Amniotic stem cell (primary cell): ENCODE measurements at places on chromosomes 5 and 9.

GRCh38 chr5:90642706-90643229, 84.2 kb downstream of the ADGRV1 start:
- no peak for DNase-seq

DNA sequence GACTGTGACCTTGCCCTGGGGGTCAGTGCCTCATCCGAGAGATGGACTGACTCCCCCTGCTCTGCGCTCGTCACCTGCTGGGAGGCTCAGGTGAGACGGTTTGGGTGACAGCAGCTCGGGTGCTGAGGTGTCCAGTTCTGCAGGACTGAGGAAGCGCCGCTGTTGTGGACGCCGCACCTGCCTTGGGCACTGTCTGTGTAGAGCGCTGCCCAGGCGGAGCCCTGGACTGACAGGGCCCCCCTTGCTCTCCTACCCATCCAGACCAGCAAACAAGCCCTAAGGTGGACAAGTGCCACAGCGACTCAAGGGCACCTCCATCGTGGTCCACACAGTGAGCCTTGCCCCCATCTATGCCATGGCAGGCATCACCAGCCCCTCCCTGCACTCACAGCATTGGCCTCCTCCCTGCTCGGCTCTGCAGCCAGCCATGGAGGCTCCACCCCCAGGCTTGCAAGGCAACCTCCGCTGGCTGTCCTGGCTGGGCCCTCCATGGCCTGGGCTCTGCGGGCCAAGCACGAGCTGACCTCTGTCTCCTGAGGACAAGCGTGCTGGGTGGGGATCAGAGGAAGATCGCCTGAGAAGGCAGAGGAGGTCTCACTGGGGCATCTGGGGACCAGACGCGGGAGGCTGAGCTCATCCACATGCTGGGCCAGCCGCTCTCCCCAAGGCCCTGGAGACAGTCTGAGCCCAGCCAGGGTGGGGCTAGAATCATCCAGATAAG, 87.1 kb upstream of the COL5A1 start:
- no peak for DNase-seq

GRCh38 chr5:150570333-150570732, 62.4 kb downstream of the NDST1 start:
- no peak for DNase-seq

DNA sequence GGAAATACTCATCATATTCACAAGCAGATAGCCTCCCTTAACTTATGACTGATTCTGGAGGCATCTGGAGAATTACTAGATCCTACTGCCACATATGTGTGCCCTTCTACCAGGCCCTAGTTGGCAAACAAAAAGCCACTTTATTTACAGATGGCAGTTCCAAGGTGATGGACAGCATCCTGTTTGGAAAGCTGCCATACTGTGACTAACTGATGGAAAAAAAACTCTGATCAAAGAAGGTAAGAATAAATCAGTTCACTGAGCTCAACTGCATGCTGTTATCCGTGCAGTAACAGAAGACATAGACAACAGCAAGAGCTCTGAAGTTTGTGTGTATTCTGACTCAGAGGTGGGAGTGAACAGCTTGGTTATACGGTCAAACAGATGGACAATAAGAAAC, 279.8 kb upstream of the POU5F2 start:
- DNase-seq: no peak

DNA sequence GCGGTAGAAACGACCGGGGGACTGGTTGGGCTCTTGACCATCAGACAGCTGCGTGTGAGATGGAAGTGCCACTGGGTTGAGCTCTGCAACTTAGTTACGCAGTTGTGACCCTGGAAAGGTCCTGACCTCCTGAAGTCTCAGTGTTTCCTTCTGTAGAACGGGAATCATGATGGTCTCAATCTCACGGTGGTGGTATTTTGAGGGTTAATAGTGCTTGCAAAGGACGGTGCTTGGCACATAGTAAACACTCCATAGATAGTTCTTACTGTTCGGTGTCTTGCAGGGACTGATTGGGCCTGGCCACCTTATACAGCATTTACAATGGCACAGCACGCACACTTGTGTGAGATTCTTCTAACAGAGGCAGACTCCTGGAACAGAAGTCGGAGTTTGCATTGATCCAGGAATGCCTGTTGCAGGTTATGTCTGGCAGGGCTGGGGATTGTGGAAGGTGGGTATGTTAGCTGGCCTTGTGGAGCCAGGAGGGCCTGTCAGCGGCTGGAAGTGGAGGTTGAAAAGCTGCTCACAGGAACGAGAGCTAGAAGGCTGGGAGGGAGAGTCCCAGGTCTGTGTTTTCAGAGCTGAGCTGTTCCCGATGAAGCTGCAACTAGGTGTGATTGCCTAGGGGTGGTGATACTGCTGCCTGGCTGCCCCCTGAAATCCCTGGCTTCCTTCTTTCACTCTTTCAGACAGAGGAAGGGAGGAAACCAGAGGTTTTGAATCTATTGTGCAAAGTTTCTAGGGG, 962 bp upstream of the TXN start:
- no peak for DNase-seq

DNA sequence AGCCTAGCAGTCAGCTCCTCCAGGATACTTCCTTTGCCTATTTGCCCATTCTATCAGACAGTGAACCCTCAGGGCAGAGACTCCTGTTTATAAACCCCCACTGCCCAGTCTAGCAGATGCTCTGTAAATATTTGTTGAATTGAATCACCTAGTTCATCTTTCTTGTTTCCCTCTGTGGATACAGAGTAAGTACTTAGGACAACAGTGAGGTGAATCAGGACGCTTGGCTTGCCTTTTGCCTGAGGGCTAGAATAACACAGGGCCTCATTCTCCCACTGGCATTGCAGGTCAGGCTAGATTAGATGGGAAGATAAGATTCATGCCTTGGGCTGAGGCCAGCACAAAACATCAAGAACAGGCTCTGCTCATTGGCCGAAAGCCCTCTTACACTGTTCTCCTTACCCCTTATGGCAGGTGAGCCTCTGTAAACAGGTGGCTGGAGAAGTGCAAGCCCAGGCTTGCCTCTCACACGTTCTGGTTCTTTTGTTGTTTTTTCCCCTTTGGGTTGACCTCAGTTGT, 22.2 kb downstream of the TNFSF8 start:
- DNase-seq: peak; percentile 66

DNA sequence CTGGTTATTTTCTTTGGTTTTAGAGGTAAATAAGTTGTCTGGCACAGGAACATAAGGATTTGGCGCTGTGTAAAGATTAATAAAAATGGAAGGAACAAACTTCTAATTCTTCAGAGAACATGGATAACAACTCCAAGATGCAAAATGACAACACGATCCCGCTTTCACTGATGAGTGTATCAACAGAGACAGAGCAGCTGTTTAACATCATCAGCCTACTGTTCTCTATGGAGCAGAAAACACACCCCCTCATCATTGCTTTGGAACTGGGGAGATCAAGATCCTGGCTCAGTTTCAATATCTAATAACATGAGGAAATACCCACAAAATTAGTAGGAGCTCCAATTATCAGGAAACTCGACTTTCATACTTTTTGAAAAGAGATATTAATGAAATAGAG, 8.3 kb upstream of the GAS1 start:
- DNase-seq: no peak

GRCh38 chr9:80285326-80285725, 713.6 kb downstream of the TLE4 start:
- no peak for DNase-seq

GRCh38 chr9:91835632-91836031, 114.4 kb downstream of the ROR2 start:
- no peak for DNase-seq

DNA sequence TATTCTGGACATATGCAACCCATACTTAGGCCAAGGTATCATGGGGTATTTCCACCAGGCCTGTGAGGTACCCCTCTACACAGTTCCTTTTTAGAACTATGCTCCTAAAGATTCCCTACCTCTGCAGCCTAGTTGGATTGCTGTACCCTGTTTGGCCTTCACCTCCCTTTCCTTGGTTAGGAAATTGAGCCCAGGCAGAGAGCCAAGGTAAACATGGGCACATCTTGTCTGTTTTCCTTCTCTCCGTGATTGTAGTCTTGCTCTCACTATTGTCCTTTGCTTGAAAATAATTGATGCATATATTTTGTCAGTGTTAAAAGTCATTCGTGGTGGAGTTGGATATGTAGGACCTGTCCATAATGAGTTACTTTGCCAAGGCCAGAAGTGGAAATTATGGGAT, 26.7 kb downstream of the BDP1 start:
- DNase-seq: no peak

DNA sequence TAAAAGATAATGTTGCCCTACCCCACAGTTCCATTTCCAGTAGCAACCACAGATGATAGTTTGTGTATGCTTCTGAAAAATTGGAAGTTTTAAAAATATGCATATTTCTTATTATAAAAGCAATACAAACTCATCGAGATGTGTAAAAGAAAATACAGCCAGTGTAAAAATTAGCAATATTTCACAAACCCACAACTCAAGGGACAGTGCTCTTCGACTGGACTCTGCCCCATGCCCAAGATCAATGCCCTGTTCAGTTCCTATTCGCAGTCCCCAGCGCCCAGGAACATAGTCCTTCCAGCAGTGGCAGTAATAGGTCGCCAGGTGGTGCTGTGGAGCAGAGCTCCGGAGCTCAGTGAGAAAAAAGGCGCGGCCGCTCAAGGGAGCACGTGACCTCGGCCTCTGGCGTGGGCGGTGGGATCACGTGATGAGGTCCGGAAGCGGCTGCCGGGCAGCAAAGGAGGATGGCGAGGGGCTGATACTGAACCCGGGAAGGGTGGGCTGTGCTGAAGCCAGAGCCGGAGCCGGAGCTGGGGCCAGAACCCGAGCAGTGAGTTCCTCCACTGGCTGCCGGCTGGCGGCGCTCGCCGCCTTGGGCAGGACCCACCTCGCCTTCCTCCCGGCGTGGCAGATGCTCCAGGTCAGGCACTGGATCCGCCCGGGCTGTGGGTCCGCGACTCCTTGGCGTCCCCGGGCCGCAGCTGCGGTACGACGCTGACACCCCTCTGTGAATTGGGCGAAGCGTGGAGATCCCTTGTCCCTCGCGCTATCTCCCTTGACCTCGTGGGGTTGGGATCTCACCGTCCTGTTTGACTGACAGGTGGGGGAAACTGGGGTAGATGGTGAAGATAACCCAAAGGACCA, at the start of gene SLC36A1:
SLC36A1 (plus strand) TSS at position 430 of the 864 bp plus-strand sequence. CDS start 11,190 bp downstream, outside the sequence.
- DNase-seq: peak; percentile 75

- no peak for DNase-seq
These were observed at the start of gene C1QTNF3 for GRCh38 chr5:34043099-34043876. TSS of gene C1QTNF3 (minus strand) at chr5:34043213. CDS start at chr5:34043125, 88 bp downstream.

DNA sequence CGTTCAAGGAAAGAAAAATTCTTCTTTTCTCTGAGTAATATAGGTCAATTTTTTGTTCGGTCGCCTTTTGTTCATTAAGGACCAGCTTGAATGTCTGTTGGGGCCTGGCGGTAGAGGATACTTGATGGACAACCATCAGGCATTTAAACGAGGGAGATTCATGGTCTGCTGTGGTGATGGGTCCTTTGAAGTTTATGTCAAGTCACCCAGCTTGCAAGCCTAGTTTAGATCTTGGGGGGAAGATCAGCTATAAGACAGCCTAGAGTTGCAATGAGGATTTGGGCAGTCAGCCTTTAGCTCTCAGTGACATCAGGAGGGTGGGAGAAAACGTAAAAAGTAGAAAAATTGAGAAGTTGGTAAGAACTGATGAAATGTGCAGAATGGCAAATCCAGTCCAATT, 80.2 kb upstream of the SPRY4 start:
- DNase-seq: no peak

DNA sequence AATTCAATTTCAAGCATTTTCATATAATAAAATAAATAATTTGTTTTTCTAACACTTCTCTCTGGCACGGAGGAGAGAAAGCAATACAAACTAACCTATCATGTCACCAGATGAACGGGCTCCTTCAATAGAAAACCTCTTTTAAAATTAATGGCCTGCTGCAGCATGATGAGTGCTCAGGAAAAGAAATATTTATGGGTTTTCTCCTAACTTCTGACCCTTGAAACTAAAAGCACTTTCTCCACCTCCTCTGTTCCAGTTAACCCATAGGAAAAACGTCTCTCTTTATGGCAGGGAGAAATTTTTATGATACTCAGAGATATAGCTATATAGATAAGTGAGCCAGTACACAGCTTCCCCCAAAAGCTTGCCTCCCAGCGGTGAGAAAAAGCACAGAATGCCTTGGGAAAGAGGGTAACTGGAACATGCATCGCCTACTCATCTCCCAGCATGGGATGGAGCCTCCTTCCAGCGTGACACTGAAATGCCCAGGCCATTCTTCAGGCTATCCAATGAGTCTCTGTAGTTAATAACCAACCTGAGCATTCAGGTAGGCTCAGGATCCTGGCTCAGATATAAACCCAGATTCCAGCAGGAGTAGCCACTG, 963.0 kb upstream of the DMAC1 start:
- no peak for DNase-seq

- DNase-seq: no peak
These were observed 6.8 kb downstream of the SPINK5 start for GRCh38 chr5:148070621-148071020.

- DNase-seq: no peak
These were observed 109.4 kb downstream of the CCDC192 start for GRCh38 chr5:127812570-127812969.

DNA sequence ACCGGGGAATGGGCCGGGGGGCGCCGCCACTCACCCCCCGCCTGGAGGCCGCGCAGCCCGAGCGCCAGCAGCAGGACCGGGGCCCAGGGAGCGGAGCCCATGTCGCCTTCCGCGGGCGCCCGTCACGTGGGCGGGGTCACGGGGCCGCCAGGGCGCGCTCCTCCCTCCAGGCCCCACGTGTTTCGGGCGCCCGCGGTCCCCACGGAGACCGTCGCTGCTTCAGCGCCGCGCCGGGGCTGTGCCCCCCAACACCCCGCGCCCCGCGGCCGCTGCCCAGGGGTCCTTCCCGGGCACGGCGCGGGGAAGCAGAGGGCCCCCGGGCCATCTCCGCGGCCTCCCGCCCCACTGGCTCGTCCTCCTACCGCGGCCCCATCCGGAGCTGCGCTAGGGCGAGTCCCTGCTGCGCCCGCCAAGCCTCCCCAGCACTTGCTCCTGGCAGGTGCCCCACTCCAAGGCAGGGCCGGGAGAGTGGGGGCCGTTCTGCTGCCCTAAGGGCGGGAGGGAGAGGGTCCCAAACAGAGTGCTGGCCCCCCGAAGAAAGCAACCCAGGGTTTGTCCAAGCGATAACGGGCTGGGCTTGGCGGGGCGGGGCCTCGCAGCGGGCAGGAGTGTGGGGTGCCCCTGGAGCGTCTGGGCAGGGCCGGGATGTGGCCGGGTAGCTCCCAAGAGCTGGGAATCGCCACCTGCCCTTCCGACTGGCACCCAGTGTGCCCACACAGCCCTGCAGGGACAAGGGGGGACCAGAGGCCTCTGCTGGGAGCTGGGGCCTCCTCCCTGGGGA, at the start of gene DPP7:
DPP7 (minus strand) TSS at position 121 of the 781 bp plus-strand sequence; CDS start at position 101, 20 bp downstream.
- no peak for DNase-seq

GRCh38 chr9:122366074-122366660, 4.7 kb upstream of the PTGS1 start:
- no peak for DNase-seq

- DNase-seq: no peak
These were observed 73.5 kb downstream of the IQGAP2 start for GRCh38 chr5:76476474-76477038.

DNA sequence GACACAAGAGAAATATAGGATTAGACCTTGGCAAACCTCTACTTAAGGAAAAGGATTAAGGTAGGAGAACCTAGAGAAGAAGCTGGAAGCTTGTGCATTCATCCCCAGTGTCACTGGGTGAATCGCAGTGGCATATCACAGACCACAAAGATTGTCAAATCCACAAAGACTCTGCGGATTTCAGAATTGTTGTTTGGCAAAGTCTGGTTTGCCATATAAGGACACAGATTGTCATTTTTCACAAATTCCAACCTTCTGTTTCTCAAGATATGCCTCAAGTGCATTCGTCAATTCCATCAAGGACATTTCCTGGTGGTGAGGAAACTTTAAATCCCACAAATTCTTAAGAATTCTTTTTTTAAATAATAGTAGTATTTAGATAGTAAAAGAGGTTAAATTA, 395.1 kb upstream of the PAPPA start:
- no peak for DNase-seq

- DNase-seq: no peak
These were observed 50.1 kb upstream of the ZNF608 start for GRCh38 chr5:124796495-124796894.
